ENCODE measurements at places on chromosomes 6 and 20. TPM values are rescaled to one million over a fixed set of nuclear protein-coding genes. Genes with fewer than 3 reads are reported as not detected.

Gene SLC22A23
- total RNA-seq: 3.5 TPM

Gene SLC12A5
- 4.7 TPM for total RNA-seq

Gene PCK1
- total RNA-seq: 0.41 TPM

Gene EBF4
- total RNA-seq: 9.6 TPM

Gene EFCAB8
- total RNA-seq: 0.64 TPM

Gene ZSWIM3
- 2.4 TPM for total RNA-seq

Gene EMILIN3
- 2.1 TPM for total RNA-seq

Gene DEFB110
- total RNA-seq: not detected

Data from right cardiac atrium (tissue), 5 donors.